Fibroblast of skin of left biceps (primary cell): ENCODE measurements at places on chromosomes 6 and 20.
A peak's percentile ranks its signal among the peaks of the same experiment; 100 is the strongest.

DNA sequence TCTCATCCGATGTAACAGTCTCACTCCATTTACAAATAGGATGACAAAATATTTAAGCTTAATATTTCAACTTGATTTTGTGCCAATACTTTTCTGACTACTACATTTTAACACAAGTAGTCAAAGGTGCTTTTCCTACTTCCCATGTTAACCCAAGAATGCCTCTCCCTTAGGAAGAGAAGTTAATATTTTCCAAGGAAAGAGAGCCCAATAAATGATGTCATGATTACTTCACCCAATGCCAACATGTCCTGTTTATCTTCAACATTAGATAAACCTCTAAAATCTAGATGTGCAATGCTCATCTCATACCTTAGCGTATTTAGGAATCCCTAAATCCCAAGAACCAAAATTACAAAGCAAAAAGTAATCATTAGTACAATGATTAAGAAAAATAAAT is 156.7 kb upstream of the TENT5A start:
- DNase-seq: no peak

DNA sequence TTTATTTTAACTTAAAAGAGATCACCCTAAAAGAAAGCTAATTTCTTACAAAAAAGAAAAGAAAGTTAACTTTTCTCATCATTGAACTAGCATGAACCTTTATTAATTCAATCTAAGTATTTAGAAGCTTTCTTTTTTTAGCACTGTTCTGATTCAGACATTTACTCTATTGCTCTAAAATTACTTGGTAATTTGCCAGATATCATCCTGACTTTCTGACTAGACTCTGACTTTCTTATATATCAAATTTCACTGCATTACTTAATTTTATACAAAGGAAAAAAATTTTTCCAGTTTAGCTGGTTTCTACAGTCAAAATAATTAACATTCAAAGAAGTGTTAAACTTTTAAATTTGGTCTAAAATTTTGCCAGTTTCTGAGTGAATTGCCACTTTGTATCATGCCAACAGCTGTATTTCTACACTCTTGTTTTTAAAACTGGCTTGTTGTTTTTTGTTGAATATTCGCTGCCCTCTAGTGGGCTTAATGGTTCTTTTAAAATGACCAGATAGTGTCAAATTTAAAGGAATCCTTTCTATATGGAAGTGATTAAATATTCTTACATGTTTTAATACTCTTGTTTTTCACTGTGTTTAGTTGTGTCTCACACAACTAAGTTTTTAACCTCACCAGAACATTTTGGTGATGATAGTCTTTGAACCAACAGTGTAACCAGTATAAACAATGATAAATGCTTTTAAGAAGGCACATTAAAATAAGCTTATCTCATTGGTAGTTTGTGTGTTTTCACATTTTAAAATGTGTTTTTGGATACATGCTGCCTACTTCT is 102.0 kb downstream of the POPDC3 start:
- peak; percentile 16 for DNase-seq

- DNase-seq: no peak
Observed at GRCh38 chr6:13351271-13351670, 22.9 kb upstream of the TBC1D7 start.

GRCh38 chr20:57178582-57179111 is 87.8 kb downstream of the BMP7 start:
- DNase-seq: no peak

GRCh38 chr20:33963751-33964150 is 30.0 kb upstream of the RALY start:
- DNase-seq: no peak

DNA sequence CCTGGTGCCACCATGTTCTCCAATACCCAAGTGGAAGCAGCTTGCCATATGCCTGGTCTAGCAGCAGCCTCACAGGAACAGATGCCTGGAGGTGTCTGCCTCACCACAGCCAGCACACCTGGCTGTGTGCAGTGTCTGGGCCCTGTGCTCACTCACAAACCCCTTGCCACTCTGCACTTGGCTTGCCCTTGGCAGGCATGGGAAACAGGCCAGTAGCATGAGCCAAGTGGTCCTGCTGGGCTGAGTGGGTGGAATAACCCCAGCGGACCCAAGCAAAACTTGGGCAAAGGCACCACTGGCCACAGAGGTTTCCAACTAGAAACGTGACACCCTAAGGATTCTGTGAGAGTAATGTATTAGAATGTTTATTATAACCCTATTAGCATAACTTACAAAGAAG is 600.5 kb upstream of the GJE1 start:
- DNase-seq: no peak

- DNase-seq: no peak
Observed at GRCh38 chr6:48714699-48715098, 603.7 kb upstream of the PTCHD4 start.

DNA sequence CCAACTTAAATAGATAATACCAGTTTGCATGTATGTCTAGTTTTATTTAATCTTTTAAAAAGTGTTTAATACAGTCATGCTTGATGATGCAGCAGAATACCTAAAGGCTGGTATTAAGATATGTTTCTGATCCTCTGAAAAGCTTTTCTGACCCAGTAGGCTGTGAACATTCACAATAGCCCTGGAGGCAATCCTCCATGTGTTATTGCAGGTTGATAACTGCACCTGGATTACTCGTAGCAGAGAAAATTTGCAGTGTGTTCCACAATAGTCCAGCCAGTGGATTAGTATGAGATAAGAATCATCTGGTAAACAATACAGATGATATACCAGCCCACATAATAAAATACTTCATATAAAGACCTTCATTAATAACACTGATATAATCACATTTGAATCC is 178.9 kb upstream of the RNF217 start:
- DNase-seq: no peak

DNA sequence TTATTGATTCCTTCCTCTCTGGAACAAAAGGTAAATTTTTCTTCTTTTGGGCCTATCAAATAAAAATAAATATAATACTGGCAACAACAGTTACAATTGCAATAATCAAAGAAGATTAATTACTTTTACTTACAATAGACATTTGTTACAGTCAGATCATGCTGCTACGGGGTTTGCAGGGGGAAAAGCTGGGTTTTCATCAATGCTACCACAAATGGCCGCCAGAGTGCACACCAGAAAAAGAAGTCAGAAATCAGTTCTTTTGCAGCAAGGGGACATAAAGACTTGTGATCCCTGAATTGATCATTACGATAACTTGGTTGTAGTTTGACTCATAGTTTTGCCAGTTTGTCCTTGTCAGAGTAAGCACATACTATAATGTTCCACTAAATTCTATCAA is 714.5 kb upstream of the EYS start:
- DNase-seq: no peak

DNA sequence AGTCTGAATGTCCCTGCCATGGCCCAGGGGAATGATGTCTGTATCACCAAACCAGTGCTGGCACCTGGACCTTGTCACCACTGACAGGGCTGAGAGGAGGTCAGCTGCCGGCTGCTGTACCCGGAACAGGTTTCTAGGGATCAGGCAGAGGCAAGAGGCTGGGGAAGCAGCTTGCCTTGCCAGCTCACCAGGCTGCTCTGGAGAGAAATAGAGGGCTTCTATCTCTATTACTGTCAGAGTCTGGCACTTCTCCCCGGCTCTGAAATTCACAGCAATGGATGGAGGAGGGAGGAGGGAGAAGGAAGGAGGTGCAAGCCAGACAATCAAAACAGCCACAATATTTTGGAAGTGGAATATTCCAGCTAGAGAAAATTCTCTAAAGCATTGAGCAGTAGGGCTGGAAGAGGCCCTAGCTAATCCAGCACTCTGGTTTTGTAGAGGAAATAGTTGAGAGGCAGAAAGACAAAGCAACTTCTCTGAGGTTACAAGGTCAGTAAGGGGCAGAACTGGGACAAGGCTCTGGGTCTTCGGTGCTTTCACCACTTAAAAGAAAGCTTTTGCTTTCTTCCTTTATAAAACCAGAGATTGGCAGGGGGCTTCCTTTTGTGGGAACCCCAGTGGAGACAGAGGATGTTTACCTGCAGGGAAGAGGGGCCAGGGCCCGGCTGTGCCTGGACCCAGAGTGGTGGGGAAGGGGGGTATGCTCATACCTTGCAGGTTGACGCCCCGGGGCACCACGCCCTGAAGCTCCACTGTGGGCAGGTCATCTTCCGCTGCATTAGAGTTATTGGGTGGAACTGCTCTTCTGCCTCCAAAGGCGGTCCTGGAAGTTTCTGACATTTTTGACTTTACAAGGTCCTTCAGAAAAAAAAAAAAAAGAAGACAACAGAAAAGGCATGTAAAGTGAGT is 2.4 kb downstream of the F13A1 start:
- DNase-seq: no peak

DNA sequence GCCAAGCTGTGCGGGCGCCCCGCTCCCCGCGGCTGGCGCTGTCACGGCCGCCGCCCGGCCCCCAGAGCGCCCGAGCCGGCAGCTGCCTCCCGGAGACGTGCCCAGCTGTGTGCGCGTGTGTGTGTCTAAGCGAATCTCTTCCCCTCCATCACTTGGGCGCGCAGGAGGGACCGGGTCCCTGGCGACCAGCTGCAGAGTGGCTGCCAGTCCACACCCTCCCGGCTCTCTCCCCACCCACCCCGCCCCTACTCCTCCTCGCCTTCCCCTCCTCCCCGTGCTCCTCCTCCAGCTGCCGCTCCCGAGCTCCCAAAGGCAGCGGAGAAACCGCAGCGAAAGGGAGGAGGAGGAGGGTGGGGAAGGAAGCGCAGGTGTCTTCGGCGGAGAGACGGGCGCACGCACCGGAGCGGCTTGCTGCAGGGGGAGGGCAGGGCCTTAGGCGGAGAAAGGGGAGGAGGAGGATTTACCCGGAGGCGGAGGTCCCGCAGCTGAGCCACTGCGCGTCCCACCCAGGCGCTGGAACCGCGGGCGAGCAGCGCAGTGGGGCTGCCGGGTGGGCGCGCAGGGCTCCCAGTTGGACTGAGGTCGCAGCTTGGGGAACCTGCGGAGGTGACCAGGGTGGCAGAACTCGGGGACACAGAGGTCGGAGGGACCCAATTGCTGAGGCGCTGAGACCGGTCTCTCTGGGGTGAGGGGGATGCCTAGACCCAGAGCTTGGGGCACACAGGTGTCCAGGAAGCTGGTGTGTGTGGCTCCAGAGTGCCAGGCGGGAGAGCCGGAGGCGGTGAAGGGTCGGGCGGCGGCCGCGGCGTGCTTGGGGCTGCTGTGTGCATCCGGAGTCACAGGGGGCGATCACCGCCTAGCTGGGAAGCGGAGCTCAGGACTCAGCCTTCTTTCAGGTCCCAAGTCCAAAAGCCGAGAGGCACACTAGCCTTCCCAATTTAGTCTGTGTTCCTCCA is at the start of gene HS3ST5:
Gene HS3ST5, minus strand, starts transcription at position 198 of the 956 bp plus-strand sequence. CDS start 280,178 bp downstream, outside the sequence.
- DNase-seq: no peak

DNA sequence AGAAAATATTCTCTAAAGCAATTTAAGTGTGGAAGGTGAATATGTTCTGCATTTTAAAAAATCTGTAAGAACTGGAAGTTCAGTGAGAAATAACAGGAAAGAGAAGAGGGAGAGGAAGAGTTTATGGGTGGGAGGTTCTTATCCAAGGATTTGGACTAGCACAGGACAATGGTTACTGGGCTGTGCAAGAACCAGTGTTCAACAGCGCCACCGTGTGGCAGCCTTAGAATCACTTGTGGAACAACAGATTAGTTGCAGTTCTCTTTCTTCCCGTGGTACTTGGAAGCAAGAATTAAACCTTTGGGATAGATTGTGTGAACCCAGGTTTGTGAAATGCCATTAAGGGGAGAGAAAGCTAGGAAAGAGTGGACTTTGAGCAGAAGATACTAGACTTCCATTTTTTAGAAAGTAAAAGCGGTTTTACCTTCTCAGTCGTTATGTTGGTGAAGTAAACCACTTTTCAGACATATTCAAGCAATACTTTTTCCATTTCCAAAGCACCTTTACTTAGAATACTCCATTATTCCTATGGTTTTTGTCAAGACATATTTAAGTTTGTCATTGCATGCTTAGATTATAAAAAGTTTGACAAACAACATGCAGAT is 436.7 kb downstream of the RNF144B start:
- DNase-seq: no peak

DNA sequence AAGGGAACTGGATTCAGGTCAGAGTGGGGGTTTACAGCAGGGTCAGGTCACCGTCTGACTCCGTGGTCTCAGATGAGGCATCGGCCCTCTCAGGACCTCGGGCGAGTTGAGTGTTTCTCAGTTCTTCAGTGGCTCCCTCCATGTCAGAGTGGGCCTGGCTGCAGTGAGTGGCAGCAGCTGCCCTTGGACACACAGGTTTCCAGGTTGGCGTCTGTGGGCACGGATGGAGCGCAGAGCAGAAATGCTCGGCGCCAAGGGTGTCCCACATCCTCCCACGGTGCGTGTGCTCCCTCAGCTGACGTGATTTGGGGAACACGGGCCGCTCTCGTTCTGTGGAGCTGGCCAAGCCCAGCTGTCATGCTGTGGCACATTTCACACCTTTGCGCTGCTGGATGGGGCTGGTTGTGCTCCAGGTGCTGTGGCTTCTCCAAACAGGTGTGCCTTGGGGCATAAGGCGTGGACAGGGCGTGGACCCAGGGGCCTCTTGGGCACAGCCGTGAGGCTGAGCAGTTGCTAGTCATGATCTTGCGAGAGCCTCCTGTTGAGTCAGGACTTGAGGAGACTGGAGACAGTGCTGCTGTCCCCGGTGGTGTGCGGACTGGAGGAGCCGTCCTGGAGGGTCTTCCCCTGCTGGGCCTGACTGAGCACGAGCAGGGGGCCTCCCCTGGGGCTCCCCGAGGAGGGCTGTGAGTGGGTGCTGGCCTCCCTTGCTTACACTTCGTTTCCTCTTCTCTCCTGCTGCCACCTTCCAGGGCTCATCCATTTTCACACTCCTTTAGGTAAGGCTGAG is 9.5 kb upstream of the DNAJC5 start:
- no peak for DNase-seq

DNA sequence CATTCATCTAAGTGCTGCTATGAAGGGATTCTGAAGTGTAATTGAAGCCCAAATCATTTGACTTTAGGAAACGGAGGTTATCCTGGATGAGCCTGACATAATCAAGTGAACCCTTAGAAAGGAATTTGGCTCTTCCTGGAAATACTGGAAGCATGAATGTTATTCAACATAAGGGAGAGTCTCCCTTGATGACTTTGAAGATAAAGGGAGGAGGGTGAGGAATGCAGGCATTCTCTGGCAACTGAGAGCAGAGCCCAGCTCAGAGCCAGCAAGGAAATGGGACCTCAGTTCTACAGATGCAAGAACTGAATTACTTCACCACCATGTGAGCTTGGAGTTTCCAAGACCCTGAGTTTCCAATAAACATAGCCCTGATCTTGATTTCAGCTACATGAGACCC is 168.2 kb downstream of the DLL1 start:
- DNase-seq: no peak

DNA sequence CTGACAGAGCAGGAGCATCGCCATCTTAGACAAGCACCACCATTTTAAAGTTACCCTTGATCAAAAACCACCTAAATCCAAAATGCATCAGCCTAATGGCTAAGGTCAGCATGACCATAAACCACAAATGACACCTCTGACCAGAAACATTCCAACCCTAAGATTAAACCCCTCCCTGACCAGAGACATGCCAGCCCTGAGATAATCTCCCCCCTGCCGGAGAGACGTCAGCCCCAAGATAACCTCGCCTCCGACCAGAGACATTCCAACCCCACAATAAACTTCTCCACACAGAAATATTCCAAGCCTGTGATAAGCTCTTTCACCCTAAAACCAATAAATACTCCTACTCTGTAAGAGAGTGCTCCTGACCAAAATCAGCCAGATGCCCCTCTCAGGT is 53.5 kb downstream of the PXDC1 start:
- no peak for DNase-seq

GRCh38 chr6:13005994-13006393 is 289.4 kb downstream of the PHACTR1 start:
- DNase-seq: no peak

GRCh38 chr6:55281215-55281614 is 46.1 kb upstream of the GFRAL start:
- DNase-seq: no peak

- DNase-seq: no peak
Observed at GRCh38 chr20:9918348-9918747, 79.5 kb upstream of the PAK5 start.
